ENCODE measurements at places on chromosomes 3 and 15.
A peak's percentile ranks its signal among the peaks of the same experiment; 100 is the strongest.

GRCh38 chr3:148924562-148924961 is 59.5 kb downstream of the CPA3 start:
- no peak for DNase-seq

DNA sequence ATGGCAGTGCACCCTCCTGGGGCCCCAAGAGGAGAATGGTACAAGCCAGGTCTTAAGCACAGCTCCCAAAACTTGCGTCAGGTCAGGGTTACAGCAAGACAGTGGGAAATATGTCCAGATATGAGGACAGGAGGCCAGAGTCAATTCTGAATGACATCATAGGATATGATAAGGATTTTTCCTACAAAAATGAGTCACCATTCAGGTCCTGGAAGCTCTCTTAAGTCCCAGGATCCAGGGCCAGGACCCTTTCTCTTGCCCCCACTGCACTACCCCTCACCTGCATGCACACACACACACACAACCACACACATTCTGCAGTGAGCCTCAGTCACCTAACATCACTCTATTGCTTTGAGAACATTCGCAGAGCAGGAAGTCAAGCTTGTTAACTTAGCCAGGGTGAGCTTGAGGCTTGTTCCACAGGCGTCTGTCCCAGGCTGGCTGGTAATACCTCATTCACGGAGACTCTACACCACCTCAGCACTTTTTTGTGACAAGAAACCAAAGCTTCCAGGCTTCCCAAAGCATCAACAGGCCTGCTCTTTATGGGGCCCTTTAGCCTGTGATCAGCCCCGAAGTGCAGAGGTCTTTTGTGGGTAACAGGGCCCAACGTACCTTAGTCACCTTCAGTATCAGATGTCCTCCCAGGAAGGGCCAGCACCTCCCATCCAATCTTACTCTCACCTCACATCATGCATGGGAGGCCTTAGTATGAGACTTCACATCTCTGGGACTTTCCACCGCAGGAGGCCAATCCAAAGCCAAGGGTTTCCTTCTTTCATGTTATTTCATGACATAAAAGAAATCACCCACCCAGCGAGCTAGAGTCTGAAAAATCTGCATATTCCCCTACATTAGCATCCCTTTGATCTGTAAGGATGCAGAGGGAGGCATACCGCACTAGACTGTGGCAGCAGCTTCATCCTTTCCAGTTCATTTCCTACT is 74.0 kb upstream of the LIPC start:
- no peak for DNase-seq

DNA sequence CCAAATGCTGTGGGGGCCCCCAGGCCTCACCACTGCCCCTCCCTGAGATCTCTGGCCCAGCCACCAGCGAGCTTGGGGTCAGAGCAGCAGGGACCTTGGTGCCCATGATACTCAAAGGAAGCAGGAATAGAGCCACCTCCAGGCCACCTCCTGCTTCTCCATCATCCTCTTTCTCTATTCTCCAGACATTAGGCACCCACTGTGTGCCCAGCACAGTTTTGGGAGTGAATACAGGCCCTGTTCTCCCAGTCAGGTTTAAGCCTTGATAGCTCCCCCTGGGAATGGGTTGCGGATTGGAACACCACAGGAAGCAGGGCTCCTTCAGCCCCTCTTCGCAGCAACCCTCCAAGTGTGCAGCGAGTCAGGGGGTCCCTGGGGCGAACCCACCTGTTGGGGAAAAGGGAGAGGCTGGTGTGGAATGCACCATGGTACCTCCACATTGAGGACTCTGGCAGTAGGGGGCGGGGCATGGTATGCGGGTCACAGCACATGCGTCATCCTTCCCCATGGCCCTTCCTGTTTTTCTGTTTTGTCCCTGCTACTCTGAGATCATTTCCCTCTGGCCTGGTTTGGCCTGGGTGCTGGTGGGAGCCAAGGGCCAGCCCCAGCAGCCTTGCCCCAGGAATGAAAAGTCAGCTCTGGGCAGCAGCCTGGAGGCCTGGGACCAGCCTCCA is 14.2 kb upstream of the SEMA3B start:
- DNase-seq, result no peak

- DNase-seq, result no peak
Observed at GRCh38 chr3:78565712-78566111, 1202.1 kb downstream of the ROBO1 start.

DNA sequence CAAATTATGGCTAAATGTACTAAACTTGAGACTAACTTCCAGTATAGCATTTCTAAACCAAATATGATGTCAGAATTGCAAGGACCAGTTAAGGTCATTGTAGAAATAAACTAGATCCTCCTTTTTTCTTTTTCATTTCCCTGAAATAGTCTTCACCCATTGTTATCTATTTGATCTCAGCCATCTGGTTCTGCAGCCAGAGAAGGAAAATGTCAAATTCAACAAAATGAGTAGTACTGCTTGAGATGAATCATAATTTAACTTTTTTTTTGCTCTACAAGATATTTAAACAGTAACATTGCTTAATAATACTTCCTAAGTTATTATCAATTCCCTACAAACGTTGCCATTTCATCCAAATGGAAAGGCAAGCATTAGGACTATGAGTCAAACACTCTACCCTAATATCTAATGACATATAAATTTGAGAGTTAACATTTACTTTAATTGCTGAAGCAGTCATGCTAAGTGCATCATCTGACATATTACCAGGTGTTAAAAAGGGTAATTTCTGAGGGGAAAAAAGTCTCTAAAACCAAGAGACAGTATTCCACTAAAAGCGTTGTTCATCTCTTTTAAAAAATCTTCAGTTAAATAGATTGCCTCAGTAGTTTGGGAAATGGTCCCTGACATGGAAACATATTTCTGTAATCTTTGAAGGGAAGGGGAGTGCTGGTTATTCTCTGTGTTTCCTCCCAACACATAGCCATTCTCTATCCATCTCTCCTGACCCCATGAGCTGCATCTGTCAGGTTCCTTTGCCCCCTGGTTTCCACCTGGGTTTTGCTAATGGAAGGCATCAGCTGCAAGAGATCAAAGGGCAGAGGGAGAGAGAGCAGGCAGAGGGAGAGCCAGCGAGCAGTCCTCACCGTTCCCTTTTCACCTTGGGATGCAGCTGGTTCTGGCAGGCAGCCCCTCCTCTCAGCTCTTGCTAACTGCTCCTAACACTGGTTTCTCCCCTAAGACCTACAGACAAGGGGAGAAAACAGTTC is 138.5 kb downstream of the ARPP21 start:
- no peak for DNase-seq

DNA sequence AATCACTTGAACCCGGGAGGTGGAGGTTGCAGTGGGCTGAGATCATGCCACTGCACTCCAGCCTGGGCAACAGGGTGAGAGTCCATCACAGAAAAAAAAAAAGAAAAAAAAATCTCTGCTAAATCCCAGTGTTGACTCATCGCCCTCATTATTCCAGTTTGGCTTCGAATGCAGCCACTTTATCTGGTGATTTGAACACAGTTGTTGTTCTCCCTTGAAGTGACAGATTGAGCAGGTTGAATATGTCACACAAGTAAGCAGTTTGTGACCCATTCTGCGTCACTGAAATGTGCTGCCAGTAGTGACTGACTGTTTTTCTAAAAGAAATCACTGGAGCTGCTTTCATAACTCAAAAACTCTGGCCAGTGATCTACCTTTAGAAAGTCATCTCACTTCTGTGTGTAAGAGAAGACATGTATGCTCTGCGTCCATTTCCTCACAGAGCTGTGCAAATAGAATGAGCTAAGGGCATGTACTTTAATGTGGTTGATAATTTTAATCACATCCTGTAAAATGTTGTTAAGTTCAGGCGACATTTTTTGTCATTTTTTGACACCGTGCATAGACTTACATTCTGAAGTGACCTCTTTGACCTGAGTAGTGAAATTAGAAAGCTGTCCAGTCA is 12.5 kb downstream of the DOCK3 start:
- no peak for DNase-seq

GRCh38 chr3:17398959-17399551 is 343.4 kb downstream of the TBC1D5 start:
- no peak for DNase-seq

DNA sequence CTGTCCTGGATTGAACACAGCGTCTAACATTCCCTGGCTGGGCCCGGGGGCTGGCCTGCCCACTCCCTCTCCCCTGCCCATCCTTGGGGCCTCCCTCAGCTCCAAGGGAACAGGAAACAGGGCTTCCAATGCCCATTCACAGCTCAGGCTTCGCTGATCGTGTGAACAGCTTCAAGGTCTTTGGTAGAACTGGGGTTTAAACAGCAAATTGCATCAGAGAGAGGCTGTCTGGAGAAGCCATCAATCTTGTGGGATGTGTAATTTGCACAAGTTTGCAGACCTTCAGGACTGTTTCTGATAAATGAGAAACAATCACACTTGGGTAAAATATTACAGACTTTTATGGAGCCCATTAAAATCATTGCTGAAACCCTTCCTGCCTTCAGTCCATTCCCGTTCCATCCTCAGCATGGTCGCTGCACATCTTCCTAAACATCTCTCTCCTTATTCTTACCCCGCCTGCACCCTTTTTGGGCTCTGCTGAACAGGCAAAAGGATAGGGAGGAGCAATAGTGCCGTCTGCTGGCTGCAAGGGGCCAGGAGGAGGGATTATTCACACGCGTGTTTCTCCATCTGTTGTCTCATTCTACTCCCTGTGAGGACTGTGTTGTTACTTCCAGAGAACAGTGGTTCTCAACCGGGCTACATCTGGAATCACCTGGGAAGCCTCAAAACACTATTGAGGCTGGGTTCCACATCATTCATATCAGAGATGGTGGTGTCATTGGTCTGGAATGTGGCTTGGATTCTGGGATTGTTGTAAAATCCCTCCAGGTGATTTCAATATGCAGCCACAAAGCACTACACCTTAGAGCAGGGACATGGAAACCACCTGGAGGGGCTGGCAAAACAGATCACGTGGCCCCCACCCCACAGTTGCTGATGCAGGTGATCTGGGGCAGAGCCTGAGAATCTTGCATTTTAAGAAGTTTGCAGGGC is 116.3 kb downstream of the CLSTN2 start:
- peak; percentile 33 for DNase-seq

- DNase-seq, result no peak
Observed at GRCh38 chr15:55743729-55744655, 1.0 kb upstream of the PRTG start.

DNA sequence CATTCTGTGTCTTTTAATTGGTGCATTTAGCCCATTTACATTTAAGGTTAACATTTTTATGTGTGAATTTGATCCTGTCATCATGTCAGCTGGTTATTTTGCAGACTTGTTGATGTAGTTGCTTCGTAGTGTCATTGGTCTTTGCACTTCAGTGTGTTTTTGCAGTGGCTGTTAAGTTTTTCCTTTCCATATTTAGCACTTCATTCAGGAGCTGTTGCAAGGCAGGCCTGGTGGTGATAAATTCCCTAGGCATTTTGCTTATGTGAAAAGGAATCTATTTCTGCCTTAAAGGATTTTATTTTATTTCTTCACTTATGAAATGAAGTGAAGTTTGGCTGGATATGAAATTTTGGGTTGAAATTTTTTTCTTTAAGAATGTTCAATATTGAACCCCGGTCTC is 70.2 kb upstream of the CD96 start:
- no peak for DNase-seq

GRCh38 chr3:64352639-64352992 is 127.3 kb upstream of the PRICKLE2 start:
- DNase-seq, result no peak

GRCh38 chr3:27322634-27323033 is 46.5 kb downstream of the NEK10 start:
- no peak for DNase-seq

GRCh38 chr3:4981294-4981664 is 2.0 kb downstream of the BHLHE40 start:
- DNase-seq, result no peak

- no peak for DNase-seq
Observed at GRCh38 chr15:45631776-45632175, 3.1 kb upstream of the SQOR start.

- no peak for DNase-seq
Observed at GRCh38 chr3:62574266-62574898, 201.0 kb upstream of the FEZF2 start.

- DNase-seq, result no peak
Observed at GRCh38 chr3:44031387-44032380, 210.0 kb upstream of the TOPAZ1 start.

GRCh38 chr3:191797271-191797670 is 336.3 kb downstream of the PYDC2 start:
- DNase-seq, result no peak

- DNase-seq, result no peak
Observed at GRCh38 chr3:184258926-184259325, 2.4 kb downstream of the CAMK2N2 start.

DNA sequence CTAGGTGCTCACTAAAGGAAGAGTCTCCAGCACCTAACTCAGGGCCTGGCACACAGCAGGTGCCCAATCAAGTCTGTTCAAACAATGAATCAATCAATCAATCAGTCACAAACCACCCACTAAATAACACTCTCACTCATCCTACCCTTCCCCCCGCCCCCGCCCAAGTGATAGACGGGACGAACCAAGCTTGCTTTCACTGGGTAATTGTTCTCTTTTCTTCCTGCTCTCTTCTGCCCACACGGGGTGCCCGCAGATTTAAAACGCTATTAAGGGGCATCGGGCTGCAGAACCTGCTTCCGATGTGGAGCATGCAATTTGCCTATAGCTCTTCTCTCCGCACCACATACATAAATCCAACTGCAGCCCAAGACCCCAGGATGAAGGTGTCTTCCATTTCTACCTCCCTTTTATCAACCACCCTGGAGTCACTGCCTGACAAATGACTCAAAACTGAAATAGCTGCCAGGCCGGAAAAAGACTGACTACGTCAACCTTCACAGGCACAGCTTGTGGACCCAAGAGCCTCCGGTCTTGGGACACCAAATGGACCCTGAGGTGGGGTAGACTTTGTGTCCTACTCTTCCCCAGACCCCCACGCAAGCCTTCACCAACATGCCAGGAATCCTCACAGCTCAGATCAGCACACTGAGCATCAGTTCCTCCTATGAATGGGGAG is 1.7 kb downstream of the KLHL25 start:
- DNase-seq, result no peak

DNA sequence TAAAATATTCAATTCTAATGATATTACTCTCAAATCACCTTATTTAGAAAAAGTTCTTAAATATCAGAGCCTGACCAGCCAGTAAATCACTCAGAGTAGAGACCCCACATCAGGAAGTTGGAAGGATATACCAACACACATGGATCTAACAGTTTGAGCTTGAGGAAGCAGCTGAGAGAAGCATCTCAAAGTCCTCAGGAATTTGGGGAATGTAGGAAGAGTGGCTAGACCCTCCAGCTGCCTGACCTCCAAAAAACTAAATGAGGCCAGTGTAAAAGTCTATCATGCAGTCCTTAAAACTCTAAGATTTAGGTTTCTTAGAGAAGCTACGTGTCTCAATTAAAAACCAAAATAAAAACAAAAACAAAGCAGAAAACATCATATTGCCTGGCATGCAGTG is 55.4 kb downstream of the SETD2 start:
- no peak for DNase-seq

GRCh38 chr3:141333836-141334626 is 34.3 kb upstream of the ZBTB38 start:
- DNase-seq, result no peak

DNA sequence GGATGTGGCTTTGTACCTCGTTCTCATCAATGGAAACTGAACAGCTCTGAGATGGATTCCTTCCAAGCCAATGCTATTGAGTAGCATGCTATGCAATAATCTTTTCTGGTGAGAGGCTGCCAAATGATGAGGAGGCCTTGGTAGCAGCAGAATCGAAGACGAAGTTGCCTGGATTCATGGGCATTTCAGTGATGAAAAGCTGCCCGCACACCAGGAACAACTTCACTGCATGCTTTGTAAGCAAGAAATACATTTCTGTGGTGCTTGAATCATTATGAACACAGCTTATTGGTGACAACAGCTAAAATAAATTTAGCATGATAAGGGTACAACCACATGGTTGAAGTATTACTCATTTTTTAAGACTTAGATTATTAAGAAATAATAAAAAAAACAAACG is 246.8 kb upstream of the ROBO1 start:
- no peak for DNase-seq
